Liver (tissue), 10 donors: ENCODE measurements at places on chromosomes 16 and 17. TPM values are rescaled to one million over a fixed set of nuclear protein-coding genes. Genes with fewer than 3 reads are reported as not detected.

DNA sequence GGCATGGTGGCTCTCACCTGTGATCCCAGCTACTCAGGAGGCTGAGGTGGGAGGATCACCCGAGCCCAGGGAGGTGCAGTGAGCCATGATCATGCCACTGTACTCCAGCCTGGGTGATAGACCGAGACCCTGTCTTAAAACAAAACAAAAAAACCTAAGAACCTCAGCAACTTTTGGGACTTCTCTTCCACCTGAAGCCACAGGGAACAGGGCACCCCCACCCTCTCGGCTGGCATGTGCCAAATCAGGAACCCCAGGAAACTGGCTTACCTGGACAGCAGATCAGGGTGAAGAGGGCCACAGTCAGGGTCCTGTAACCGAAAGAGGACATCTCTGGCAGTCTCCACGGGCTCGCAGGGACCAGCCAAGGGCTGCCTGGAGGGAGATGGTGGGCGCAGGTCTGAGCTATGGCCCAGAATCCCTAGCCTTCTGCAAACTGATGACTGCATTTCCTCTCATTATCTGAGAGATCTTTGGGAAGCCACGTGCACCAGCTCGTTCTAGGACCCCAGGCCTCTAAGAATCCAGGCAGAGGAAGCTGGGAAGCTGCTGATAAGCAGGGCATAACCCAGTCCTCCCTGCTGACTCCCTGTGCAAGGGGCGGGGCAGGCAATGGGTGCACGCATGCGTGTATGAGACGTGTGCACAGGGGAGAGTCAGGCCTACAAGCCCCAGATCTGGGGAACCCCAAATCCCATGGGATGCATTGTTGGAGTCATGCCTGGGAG is 8.4 kb downstream of the PRR29 start:
- peaks cover 3% of the 10 kb centered on the region for H3K36me3 ChIP-seq
- H3K4me3 ChIP-seq: no peak overlapping the region
- H3K27me3 ChIP-seq: no peaks in the 10 kb centered on the region
- H3K4me1 ChIP-seq: no peaks in the 10 kb centered on the region
- no peak overlapping the region for H3K27ac ChIP-seq

DNA sequence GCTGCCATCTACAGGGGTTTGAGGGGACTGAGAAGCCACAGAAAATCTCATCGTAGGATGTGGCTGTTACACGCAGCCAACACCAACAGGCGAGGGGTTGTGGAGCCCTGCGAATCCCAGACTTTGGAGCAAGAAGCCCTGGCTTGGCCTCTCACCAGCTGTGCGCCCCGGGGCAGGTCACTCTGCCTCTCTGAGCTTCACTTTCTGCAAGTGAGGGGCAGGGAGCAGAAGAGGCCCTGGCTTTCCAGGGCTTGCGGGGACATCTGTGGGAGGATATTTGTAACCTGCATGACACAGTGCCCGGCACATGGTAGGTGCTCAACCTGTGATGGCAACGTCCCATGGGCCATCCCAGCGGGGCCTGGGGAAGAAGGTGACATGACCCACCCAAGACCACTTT is 32.9 kb upstream of the CIBAR2 start:
- peaks cover 6% of the 10 kb centered on the region for H3K4me1 ChIP-seq
- no peaks in the 10 kb centered on the region for H3K36me3 ChIP-seq
- H3K27me3 ChIP-seq: no peaks in the 10 kb centered on the region
- H3K4me3 ChIP-seq: no peak overlapping the region

DNA sequence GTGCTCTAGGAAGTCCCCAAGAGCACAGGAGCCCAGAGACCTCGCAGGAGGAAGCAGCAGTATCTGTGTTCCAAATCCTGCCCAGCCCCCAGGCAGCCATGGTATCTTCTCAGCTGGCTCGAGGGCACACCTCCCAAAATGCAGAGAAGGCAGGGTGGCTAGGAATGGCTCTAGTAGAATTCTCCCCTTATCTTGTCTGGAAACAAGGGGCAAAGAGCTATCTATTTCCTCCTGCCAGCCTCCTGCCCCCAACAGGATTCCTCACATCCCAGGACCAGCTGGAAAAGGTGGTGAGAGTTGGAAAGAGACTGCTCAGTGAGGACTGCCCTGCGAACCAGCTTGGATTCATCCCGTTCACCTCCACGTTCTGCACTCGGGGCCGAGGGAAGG is 8.6 kb upstream of the TSPOAP1 start:
- no peaks in the 10 kb centered on the region for H3K36me3 ChIP-seq
- no peak for DNase-seq
- H3K4me3 ChIP-seq: no peak overlapping the region
- H3K4me1 ChIP-seq: no peaks in the 10 kb centered on the region

- H3K4me3 ChIP-seq: no peak overlapping the region
- DNase-seq: no peak
- no peak overlapping the region for H3K27ac ChIP-seq
- peaks cover 23% of the 10 kb centered on the region for H3K4me1 ChIP-seq
- peaks cover 9% of the 10 kb centered on the region for H3K27me3 ChIP-seq
Measured at GRCh38 chr17:49996121-49996494, 1.1 kb upstream of the DLX3 start.

DNA sequence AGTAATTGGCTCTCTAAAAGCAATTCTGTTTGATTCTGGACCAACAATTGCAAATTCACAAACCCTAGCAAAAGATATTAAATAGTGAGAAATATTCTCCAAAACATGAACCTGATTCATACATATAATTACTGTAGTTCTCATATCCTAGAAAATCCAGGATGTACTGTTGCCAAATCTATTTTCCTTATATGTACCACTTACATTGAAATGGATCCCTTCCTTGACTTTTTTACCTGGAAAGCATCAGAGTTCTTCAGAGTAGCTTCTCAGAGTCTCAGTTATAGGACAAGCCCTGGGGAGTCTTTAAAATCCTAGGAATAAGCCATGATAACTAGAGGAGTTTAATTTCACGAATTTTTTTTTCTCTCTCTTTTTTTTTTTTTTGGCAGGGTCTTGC is 16.7 kb downstream of the TMEM92 start:
- no peaks in the 10 kb centered on the region for H3K4me1 ChIP-seq
- no peaks in the 10 kb centered on the region for H3K36me3 ChIP-seq
- no peaks in the 10 kb centered on the region for H3K27me3 ChIP-seq
- no peak overlapping the region for H3K27ac ChIP-seq
- no peak overlapping the region for H3K4me3 ChIP-seq

- H3K4me3 ChIP-seq: no peak overlapping the region
- H3K4me1 ChIP-seq: peaks cover 6% of the 10 kb centered on the region
- H3K27ac ChIP-seq: no peak overlapping the region
Measured at GRCh38 chr16:12186774-12187335, 210.3 kb downstream of the SNX29 start.

DNA sequence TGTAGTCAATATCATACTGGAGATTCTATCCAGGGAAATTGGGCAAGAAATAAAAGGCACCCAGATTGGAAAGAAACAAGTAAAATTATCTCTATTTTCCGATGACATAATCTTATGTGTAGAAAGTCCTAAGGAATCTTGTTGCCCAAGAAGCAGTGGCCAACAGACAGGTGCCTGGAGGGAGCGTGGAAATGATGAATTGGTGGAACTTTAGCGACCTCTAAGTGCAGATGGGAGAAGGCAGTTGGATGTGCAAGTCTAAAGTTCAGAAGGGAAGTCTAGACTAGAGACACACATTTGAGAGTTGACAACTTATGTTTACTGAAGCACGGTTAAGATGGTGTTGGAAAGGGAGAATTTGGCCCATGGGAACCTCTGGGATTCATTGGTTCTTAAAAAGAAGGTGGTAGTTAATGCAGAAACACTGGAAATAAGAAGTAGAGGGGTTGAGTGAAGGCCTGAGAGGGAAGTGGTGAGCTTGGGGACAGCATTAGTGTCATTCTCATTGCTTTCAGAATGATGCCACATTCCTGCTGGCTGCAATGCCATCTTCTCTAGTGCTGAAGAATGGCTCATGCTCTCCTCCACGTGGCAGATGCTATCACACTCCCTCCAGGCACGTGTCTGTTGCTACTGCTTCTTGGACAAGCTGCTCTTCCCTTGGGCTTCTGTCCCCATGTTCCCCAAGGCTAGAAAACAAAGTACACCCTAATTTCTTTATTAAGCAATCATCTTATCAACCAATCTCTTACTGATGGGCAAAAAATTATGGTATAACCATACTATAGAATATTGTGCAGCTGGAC is 24.0 kb downstream of the TAT start:
- H3K27me3 ChIP-seq: no peaks in the 10 kb centered on the region
- no peak for DNase-seq
- no peak overlapping the region for H3K27ac ChIP-seq
- no peak overlapping the region for H3K4me3 ChIP-seq

The PRAC1 gene
- polyA plus RNA-seq: not detected

The KRTAP2-1 gene
- polyA plus RNA-seq: not detected

The NLRC3 gene
- polyA plus RNA-seq: 0.35 TPM
